Esophagus squamous epithelium (tissue), 5 donors: ENCODE measurements at places on chromosomes 13 and 19. TPM values are rescaled to one million over a fixed set of nuclear protein-coding genes. Genes with fewer than 3 reads are reported as not detected.

The HIPK4 gene
- total RNA-seq = not detected

The PLIN3 gene
- 152 TPM for total RNA-seq

The NOVA2 gene
- total RNA-seq = 0.44 TPM

The ZNF8 gene
- 6.7 TPM for total RNA-seq

The EID2 gene
- total RNA-seq = 9.2 TPM

The GPR4 gene
- 0.76 TPM for total RNA-seq

The PGLYRP1 gene
- not detected for total RNA-seq

The ZNF560 gene
- not detected for total RNA-seq

The ZNF317 gene
- total RNA-seq = 13.5 TPM
